ENCODE measurements at places on chromosomes 4 and X.

DNA sequence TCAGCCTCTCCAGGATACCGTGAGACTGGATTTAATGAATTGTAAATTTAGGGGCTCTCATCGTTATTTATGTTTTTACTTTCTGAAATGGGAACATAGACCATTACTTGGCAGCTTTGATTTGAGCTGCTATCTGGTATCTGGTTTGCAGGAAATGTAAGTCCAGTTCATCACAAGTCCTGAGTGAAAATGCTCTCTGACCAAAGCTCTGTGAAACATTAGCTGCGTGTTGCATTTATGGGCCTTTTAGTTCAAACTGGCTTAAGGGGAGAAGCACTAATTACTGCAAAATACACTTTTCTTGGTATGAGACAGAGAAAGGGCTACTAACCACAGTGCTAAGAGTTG lies 420 bp downstream of the CC2D2A start:
- no peak for DNase-seq

DNA sequence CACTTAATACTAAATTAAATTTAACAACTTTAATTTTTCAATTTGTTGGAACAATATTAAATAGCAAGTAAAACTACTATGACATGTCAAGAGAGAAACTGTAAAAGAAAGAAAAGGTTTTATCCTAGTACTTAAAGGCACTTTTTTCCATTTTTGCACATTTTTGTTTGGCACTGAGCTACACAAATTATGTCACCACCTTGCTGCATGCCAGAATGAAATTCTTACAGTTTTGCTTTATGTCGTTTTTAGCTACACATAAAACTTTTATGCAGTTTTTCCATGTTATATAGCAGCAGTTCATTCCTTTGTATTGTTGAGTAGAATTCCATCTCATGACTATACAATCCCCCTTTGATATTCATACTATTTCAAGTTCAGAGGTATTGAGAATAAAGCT lies 99.1 kb upstream of the RXFP1 start:
- no peak for DNase-seq

GRCh38 chrX:134171661-134172587 lies 65.1 kb upstream of the CCDC160 start:
- DNase-seq = peak; percentile 60

DNA sequence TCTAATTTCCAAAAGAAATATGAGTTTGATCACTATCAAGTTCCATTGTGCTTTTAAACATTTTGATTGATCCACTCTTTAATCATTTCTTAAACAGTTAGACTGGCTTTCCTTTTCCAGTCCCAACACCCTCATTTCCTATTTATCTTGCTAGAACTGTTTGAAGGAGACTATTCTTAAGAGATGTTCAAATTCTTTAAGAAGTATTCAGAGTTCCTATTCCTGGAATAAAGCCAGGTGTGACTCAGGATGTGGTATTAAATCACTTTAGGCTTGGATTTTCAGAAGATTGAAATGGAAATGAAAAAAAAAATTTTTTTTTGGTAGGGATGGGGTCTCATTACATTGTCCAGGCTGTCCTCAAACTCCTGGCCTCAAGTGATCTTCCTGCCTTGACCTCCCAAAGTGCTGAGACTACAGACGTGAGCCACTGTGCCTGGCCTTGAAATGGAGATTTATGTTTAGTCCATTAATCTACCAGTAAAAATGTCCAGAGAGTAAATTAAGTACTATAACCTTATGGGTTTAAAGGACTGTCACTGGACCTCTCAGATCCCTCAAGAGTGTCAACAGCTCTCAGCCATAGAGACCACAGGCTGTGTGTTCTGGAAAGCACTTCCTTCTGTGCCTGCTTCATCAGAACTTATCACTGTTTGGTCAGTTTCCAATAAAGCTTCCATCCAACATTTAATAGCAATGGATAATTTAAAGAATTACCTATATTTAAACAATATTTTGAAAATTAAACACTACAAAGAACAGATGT lies 90.7 kb downstream of the CDS1 start:
- no peak for DNase-seq

DNA sequence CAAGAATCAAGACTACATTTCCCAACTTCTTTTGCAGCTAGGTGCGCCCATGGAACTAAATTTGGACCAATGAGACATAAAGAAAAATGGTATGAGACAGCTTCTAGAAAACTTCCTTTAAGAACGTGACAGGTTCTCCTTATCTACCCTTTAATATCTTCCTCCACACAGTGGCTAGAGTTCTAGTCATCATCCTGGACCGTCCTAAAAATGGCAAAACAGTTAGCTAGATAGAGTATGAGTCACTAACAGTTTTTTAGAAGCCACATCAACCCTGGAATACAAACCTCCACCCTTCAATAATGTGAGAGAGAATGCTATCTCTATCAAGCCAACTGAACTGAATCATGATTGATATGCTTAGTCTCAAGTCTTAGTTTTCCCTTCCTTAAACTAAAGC lies 267.9 kb upstream of the SLC7A11 start:
- DNase-seq = no peak

- DNase-seq = no peak
Observed at GRCh38 chr4:48194971-48195370, 60.9 kb upstream of the TXK start.

DNA sequence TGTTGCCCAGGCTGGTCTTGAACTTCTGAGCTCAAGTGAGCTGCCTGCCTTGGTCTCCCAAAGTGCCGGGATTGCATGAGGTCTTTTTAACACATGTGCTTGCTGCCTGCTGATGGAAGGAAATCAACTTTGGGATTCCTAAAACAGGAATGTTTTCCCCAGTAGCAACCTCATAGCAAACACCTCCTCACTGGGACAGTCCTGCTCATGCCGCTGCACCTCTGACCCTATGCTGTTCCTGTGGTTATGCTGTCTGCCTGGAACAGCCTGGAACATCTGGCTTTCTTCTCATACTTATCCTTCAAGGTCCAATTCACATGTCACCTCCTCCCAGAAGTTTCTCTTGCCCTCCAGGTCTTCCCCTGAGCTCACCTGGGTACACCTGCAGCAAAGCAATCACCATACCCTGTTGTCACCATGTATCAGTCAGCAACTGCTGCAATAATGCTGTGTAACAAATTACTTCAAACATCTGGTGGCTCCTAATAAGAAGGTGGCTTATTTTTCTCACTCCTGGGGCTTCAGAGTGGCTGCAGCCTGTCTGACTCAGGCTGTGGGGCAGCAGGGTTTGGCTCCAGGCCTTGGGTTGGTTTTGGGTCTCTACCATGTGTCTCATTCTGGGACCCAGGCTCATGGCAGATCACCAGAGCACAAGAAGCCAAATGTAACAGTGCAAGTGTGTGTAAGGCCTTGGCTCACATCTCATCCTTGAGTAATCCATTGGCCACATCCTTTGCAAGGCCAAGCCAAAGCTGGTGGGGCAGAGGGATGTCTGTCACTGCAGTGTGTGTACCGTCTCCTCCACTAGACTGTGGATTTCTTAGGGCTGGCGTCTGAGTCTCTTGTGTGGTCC lies 59.4 kb upstream of the SORCS2 start:
- no peak for DNase-seq

GRCh38 chrX:71870208-71871098 lies 40.2 kb upstream of the NHSL2 start:
- no peak for DNase-seq

GRCh38 chr4:153267890-153268289 lies 63.6 kb downstream of the TRIM2 start:
- DNase-seq = no peak

DNA sequence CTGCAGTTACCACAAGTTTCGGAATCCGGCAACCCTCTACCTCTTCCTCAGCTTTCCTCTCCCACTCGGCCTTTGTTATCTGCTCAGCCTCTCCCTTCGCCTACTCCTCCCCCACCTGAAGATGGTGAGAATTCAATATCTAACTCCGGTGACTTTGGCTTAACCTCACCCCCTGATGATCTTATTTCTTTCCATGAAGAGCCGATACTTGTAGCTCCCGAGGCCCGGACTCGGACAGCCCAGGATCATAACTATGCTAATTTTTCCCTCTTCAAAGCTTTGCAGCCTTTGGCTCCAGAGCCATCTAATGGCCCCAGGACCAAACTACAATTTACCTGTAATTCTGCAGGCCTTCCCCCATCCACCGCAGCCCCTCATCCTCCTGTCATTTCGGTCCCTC lies 32.0 kb upstream of the MGST2 start:
- peak; percentile 22 for DNase-seq

- DNase-seq = no peak
Observed at GRCh38 chrX:40359593-40359992, 221.2 kb upstream of the ATP6AP2 start.

- no peak for DNase-seq
Observed at GRCh38 chrX:42117318-42117717, 194.0 kb upstream of the CASK start.

DNA sequence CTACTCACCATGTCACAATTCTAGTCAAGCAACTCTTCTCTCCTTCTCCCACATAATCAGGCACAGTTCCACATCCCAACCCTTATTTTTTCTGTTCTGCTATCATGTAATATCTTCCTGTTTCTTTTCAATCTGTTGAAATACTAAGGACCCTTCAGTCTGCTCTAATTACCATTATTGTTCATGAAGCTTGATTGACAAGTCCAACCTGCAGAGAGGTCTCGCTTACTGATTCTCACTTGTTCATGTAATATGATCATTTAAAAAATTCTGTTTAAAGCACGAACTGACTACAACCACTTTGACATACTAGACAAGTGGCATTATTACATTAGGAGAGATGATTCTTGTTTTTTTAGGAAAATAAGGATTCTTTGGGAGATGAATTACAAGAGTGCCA lies 108.6 kb upstream of the MAD2L1 start:
- DNase-seq = no peak

DNA sequence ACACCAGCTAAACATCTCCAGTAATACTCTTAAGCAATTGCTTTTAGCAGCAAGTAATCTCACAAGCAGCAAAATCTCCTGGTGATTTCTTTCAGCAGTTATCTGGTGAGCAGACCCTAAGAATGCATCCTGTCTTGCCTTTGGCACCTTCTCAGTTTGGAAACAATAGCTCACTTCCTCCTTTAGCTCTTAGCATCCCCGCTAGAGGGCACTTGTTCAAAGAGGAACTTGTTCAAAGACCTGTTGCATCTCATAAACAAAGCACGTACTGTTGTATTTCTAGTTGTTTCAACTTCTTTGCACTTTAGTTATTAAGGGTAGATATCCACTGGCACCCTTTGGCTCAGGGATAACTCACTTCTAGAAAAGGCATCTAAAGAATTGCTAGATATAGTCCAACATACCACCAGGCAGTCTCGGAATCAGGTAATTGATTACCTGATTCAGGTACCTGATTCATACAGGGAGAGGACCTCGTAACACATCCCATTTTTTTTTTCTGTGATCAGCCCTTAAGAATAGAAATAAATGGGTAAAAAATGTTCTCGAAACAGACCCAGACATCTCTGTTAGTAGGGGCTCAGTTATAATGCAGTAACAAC lies 81.9 kb upstream of the QRFPR start:
- DNase-seq = no peak

- DNase-seq = no peak
Observed at GRCh38 chr4:97139791-97140190, 1003.5 kb downstream of the STPG2 start.

DNA sequence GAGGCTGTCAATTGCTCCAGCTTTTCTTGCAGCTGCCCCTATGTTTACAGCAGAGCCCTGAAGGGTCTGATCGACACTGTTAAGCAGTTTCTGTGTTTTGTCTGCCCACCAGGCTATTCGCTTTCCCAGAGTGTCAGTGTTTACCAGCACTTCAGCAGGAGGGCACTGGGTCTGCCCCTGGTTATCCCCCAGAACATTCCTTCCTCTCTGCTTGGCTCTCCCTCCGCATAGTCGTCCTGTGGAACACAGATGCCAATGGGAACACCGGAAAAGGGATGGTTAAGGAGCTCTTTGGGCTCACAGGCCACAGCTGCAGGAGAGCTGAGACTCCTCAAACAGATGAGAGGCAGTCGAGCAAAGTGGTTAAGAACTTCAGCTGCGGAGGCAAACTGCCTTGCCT lies 71.3 kb upstream of the FBXW7 start:
- DNase-seq = no peak

DNA sequence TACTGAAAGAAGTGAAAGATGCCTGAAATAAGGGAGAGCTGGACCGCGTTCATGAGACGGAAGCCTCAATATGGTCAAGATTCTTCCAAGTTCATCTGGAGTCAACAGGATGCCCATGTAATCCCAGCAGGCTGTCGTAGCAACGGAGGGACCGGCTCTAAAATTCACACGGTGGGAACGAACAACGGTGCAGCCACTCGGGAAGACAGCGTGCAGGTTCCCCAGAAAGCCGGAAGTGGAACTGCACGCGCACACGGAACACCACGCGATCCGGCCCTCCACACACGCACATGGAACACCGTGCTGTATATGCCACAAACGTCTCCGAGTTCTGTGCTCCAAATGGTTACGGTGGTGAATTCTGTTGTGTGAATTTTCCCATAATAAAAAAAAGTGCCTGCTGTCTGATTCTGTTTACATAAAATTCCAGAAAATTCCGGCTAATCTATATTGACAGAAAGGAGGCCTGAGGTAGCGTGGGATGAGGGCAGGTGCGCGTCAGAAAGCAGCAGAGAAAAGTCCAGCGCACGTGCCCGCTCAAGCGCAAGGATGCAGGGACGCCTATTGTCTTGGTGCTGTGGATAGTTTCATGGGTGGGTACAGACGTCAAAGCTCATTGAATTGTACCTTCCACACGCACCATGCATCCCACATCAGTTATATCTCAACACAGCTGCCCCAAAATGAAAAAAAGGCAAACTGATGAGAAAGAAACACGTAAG lies 31.2 kb downstream of the PPP2R3B start:
- DNase-seq = peak; percentile 3

DNA sequence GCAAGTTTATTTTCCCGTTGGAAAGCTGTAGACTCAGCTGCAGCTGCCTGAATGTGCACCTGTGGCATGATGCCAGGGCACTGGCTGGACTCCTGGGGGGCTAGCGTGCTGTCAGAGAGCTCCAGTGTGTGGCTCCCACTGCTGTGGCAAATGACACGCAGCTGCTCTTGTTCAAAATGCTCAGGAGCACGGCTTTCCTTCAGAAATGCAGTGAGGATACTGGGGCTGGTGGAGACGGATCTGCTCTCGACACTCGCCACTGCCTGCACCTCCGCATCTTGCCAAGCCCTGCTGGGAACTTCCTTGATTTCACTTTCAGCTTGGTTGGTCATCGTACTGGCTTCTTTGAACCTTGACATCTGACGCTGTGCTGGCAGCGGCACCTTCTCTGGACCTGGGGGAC lies 58.7 kb downstream of the GPRIN3 start:
- no peak for DNase-seq

DNA sequence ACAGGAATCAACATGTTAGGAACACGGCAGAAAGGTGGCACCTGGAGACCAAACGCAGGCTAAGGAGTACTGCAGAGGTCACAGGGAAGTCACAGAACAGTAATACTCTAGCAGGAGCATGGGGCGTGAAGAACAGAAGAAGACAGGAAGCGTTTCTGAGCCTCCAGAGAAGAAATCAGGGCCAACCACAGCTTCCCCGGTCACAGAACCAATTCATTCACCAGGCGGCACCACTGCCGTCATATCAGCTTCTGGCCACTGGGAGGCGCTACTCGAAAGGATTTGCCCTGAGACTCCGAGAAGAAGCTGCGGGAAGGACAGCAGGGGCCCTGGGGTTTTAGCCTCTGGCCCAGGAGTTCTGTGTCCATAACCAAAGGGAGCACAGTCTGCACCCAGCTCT lies 78.0 kb upstream of the DRD5 start:
- peak; percentile 67 for DNase-seq

Data from glutamatergic neuron (in vitro differentiated cells).